ENCODE measurements at places on chromosomes 12 and 14. TPM values are rescaled to one million over a fixed set of nuclear protein-coding genes. Genes with fewer than 3 reads are reported as not detected.

GRCh38 chr14:39266525-39266870 is 32.8 kb downstream of the MIA2 start:
- DNase-seq, result no peak

- DNase-seq, result no peak
These were observed 183.1 kb downstream of the TMEM121 start for GRCh38 chr14:105709281-105710118.

The PPP1R12A gene
- total RNA-seq, result 165 TPM

GRCh38 chr12:51866762-51867161 is 18.2 kb upstream of the FIGNL2 start:
- DNase-seq, result no peak

DNA sequence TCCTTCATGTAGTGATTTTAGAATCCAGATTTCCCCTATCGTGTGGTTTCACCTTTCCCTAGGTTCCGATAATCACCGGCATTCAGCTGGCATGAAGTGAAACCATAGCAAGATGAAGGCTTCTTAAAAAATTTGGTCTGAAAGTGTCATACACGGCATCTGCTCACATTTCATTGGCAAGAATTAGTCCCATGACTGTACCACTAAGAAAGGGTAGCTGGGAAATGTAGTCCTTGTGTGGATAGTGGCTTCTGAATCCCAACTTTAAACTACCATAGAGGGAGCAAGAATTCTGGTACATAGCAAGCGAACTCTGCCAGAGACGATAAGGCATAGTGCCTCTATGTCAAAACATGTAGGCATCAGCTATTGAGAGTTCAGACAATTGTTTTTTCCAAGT is 360.1 kb upstream of the TBX3 start:
- DNase-seq, result no peak

DNA sequence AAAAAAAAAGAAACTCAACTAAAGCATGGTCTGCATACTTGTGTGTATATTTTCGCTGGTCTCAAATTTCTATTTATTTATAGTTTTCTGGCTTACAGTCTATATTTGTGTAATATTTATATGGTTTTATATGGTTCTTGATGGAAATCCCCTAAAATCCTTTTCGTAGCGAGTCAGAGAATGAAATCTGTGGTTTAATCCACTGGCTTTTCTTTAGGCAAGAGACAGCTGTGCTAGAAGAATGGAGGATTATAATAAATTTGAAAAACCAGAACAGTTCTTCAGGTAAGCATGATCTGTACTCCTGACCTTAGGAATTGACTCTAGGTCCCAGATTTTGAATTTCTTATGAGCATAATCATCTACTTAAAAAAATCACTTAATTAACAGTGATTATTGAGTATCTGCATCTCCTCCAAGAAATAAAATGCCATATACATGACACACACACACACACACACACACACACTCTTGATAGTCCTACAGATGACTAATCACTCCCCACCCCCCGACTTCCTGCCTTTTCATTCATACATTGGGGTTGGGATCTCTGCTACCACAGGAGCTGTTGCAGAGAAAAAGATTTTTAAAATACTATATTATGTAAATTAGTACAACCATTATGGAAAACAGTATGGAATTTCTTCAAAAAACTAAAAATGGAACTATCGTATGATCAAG is 113.4 kb downstream of the CRADD start:
- DNase-seq, result no peak

DNA sequence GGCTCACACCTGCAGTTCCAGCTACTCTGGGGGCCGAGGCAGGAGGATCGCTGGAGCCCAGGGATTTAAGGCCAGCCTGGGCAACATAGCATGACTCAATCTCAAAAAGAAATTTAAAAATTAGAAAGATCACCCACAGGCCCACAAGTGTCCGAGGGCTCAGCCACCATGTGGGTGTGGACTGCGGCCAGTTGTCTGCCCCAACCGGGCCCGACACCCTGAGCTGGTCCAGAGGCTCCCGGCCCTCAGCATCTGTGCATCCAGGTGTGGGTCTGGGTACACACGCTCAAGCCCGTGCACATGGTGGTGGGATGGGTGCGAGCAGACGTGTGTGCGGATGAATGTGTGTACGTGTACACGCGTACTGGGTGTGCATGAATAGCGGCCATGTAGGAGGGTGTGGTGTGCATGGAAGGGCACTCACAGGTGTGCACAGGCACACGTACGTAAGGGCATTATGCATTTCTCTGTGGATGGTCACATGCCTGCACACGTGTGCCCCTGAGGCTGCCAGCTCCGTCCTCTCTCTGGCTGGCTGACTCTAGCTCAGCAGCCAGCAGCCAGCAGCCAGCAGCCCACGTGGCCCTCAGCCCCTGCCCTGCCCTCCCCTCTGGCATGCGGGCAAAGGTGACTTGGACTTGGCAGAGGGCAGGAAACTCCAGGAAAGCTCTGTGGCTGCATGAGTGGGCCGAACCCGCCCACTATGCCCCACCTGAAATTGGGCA is 23.3 kb upstream of the NUDT14 start:
- no peak for DNase-seq

DNA sequence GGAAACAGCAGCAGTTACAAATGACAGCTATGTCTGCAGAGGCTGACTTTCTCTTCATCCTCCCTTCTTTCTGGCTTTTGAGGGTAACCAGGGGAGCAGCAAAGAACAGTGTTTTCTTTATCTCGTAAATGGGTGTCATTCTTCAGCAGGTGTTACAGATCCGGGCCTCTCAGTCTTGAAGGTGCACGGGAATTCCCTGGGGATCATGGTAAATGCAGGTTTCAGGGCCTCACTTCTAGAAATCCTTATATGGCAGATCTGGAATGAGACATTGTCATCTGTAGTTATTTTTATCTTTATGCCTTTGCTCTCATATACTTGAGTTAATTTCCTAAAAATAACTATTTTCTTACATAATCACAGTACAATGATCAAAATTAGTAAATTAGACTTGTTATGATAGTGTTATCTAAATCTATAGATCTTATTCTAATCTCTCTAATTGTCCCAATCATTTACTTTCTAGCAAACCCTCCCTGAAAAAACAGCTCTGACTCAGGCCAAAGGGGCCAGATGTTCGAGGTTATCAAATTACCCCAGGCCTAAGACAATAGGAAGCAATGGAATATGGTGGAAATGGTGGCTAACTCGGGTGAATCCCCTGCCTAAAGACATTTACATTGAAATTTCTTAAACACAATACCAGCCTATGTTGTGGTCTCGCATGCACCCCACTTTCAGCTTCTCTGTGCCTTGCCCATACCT is 145.0 kb downstream of the CAND1 start:
- no peak for DNase-seq

DNA sequence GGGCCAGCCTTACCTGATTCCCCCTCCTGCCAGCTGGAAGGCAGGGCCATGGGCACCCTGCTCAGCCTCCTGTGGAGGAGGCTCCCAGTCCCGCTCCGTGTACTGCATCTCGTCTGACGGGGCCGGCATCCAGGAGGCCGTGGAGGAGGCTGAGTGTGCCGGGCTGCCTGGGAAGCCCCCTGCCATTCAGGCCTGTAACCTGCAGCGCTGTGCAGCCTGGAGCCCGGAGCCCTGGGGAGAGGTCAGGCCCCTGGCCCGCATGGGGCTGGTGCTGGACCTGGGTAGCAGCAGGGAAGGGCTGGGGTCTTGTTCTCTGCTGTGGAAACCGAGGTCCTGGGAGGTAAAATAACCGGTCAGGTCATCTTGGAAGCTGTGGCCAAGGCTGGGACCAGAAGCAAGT is 16.4 kb downstream of the PAPLN start:
- DNase-seq, result no peak

- DNase-seq, result no peak
These were observed 12.3 kb downstream of the TMEM117 start for GRCh38 chr12:43848226-43848507.

- DNase-seq, result no peak
These were observed 71.6 kb downstream of the SCAF11 start for GRCh38 chr12:45918818-45919217.

The CCDC198 gene
- total RNA-seq, result 11.3 TPM

DNA sequence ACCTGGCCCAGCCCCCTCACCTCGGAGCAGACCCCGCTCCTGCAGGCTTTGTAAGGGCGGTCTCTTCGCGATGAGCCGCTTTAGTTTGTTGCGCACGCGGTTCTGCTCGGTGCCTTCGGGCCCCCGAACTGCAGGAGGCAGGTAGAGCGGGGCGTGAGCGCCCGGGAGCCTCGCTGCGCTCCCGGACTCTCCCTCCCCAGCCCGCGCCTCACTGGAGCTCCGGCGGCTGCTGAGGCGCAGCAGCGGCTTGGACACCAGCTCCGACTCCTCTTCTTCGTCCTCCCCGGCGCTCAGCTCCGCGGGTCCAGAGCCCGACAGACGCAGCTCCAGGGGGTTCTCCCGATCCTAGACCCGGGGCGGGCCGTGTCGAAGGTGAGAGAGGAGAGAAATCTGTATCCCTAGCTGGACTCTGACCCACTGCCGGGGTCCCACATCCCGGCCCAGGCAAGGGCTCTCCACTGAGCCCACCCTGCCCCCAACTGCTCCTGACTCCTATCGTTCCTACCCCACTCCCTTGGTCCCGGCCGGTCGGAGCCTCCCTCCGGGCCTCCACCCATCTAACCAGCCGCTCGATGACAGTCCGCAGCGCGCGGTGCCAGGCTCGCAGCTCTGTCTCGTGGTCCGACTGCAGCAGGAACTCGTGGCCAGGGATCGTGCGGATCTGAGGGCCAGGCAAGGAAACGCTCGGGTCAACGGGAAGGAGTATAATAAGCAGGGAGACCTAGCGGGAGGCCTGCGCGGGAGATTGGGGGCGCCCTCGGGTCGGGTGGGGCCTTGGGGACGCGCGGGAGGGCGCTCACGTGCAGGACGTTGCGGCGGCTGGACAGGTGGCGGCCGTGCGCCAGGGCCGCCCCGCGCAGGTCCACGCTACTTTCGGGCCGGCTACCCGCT is 4.2 kb downstream of the ARHGAP9 start:
- no peak for DNase-seq

DNA sequence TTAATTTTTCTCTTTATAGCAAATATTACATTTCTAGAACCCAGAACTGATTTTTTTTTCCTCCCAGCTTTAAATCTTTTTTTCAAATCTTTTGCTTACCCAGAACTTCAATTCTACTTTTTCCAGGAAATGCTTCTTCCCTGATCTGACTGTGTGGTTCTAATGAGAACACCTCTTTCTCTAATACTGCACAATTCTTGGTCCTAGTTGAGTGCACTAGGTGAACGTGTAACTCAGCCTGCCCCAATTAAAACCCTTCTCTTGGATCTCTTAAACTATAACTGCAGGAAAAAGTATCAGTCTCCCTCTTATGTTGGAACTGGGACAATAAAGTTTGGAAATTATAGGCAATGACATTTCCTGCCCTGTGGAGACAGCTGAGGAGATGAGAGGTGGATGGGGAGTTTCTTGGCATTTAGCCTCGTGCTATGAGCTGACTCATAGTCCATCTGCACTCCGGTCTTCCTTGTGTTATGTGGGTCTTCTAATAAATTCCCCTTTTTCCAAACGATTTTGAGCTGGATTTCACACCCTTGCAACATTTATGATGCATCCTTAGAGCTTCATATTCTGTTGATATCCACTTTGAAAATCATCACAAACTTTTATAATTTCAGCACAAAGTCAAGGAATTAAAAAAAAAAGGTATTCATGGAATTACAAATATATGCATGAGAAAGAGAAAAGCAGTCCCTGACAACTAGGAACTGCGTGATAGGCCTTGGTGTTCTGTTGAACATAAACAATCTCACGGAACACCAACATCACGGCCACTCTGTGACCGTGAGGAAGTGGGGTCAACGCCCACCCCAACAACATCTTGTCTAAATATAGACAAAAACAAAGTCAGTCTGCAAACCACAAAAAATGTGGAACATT is 52.4 kb downstream of the BRMS1L start:
- DNase-seq, result no peak

DNA sequence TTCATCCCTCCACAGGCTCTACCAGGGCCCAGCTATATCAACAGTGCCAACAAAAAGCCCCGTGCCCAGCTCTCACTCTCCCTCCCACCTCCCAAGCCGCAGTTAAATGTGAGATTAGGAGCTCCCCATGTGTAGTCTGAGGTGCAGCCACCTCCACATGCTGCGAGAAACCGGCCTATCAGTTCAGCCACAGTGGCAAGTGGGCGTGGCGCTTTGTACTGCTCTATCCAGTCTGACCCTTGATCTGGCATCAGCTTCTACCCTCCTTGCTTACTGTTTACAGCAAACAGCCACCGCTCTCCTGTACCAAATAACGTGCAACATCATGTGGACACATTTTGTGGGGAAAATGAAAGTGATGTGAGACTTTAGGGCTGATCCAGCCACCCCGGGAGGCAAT is 1.7 kb downstream of the PLEK2 start:
- DNase-seq, result no peak

GRCh38 chr12:121574025-121574424 is 6.8 kb downstream of the KDM2B start:
- no peak for DNase-seq

GRCh38 chr14:20331053-20331613 is 1.9 kb downstream of the CCNB1IP1 start:
- DNase-seq, result no peak

GRCh38 chr12:131067981-131068851 is 114.5 kb downstream of the ADGRD1 start:
- DNase-seq, result no peak

- no peak for DNase-seq
These were observed 16.3 kb downstream of the BEGAIN start for GRCh38 chr14:100570726-100571454.

The CNTN1 gene
- 745 TPM for total RNA-seq

DNA sequence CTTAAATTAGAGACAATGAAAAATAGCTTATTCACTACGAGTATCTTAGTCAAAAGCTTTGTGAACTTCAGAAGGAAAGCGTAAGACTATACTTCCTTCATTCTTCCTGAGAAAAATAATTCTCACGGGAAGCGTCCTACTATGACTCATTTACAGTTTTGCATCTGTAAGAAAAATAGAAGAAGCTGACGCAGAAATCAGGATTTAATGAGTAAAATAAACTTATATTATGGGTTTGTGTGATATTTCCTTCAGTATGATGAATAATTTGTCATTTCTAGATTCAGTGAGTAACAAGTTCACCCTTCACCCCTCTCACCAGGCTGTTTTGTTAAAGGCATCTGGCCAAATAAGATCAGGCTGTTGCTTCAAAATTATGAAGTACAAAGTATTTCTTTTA is 17.8 kb upstream of the PDE3A start:
- peak; percentile 4 for DNase-seq

- no peak for DNase-seq
These were observed 5.1 kb downstream of the KMT5A start for GRCh38 chr12:123388951-123389559.

Data from spinal cord (tissue), 10 donors.